ENCODE measurements at places on chromosomes 7 and 10. TPM values are rescaled to one million over a fixed set of nuclear protein-coding genes. Genes with fewer than 3 reads are reported as not detected.

Gene SORBS1
- total RNA-seq: 50.7 TPM

DNA sequence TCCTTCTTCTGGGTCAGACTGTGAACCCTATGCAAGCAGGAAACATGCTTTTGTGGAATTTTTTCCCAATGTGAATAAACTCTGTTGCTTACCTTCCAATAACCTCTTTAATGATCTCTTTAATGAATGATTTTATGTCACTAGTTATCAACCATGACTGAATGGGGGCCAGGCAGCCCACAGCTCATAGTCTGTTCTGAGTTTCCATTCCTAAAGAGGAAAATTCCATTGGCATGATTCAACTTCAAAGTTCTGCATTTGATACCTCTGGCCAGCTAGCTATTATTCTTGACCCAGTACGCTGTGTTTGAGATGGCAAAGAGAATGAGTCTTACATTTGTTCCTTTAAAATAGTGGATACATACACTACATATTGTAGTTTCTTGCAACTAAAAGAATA lies 867.8 kb upstream of the CELF2 start:
- no peak for DNase-seq

- no peak for DNase-seq
Observed at GRCh38 chr7:11750191-11750590, 81.8 kb downstream of the THSD7A start.

GRCh38 chr7:108408296-108408991 lies 47.8 kb downstream of the NRCAM start:
- DNase-seq: no peak

- no peak for DNase-seq
Observed at GRCh38 chr7:155814316-155815276, 2.3 kb upstream of the SHH start.

DNA sequence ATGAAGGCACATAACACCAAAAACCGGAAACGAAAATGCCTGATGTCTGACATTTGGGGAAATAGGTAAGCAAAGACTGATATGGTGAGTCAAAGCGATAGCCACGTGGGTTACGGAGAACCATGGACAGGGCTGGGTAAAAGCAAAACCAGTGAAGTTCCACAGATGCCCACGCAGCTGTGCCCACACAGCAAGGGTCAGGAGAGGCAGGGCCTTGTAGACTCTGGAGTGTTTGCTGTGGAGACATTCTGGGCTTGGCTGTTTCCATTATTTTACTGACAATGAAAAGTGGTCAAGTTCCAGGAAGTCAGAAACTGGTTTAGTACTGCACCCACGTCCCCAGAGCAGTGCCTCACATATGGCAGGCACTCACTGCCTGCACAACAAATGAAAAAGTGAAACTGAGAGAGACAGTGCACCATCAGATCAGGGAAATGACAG lies 148.7 kb downstream of the ZMYND11 start:
- DNase-seq: no peak

DNA sequence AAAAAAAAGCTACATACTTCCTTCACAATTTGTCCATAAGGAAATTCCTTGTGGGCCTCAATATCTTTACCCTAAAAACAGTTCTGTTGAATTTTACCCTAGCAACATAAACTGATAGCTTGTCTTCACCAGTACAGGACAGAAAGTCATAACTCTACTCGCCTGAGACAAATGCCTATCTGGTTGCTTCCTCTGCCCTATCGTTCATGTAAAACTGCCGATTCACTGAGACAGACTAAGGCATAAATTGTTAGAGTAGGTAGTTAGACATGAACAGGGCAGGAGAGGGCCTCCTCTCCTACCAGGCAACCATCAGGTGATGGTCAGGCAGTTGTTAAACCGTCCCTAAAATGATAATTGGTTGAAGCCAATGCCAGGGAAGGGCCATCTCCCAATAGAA lies 25.0 kb downstream of the IFIT3 start:
- no peak for DNase-seq

DNA sequence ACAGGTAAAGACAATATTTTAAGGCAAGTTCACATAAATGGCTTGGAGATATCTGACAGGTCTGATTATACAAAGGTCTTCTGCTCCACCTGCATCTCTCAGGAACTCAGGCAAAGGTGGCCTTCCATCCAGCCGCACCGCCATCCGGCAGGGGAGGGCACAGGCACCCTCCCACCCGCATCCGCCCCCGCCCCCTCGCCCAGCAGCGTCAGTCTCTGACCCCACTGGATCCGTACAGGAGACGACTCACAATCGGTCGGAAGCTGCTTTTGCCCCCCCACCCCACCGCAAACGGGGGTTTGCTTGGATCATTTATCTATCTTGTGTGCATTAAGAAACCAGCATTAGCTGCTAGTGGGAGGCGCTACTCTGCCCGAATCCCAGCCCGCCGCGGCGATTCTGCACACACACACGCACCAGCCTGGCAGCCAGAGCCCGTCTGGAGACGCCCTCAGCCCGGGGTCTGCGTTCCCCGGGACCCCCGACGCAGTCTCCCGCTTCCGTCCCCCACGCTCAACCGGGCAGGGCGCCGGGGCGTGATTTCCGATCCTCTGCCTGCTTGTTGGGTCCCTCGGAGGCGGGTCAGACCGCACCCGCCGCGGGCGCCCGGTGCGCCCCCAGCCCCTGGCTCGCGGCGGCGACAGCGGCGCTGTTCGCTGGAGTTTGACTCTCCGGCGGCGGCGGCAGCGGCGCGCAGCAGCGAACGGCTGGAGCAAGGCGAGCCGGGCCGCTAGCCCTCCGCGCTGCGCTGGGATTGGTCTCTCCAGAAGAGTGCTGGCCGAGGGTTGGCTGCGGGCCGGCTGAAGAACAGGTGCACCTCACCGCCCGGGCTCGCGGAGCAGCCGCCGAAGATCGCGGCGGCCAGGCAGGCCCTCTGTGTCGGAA lies 820 bp upstream of the NRG3 start:
- peak; percentile 90 for DNase-seq

DNA sequence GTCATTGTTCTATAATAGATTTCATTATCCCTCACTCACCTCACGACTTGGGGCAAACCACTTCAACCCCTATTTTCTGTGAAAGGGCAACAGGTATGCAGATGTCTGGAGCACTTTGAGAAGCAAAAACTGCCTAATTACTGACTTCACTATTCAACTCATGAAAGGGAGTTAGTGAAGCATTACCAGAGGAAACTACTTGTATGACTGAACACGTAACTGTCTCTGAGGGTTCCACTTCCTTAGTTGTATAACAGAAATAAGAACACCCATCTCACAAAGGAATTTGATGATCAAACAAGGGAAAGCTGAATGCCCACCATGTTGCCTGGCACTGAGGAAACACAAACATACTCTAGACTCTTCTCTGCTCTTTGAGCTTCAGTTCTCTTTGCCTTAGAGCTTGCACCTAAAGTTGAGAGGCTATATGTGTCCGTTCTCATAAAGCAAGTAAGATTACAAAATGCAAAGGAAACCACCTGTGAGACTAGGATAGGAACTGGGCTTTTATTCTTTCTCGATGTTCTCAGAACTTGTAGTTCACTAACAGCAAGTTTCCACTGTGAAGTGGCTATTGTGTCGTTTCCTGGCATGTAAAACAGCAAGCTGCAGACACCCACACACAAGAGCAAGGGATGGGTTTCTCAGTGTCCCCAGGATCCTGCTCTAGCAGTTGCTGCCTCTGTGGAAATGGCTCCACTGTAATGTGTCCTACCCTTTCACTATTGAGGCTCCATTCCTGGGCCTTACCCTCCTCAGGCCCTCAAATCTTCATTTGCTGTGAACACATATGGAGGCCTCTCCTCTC lies 2.6 kb downstream of the TMEM243 start:
- no peak for DNase-seq
